AG08395 (cell line): ENCODE measurements at places on chromosomes 5 and 9.

- DNase-seq: no peak
Measured at GRCh38 chr5:98041661-98042060, 731.8 kb upstream of the RGMB start.

GRCh38 chr9:132638240-132638639 is 31.5 kb downstream of the DDX31 start:
- DNase-seq: no peak

DNA sequence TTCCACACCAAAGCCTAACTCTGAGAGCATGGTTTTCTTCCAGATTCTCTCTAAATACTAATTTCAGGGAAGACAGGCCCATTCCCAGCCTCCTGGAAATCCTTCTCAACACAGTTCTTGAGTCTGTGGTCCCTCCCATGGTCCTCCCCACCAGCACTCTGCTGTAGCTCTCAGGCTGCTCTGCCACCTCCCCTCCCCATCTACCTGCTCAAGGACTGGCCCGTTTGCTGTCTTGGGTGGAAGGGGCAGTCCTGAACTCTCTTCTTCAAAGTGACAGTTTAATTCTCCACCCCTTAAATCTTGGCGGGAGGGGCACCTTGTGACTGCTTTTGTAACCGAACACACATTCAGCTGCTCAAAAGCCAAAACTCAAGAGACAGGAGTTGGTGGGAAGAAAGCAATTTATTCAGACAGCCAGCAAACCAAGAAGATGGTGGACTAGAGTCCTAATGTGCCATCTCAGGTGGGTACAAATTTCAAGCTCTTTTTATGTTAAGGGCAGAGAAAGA is 7.6 kb upstream of the LCN15 start:
- DNase-seq: no peak

GRCh38 chr5:39207345-39208045 is 11.9 kb downstream of the FYB1 start:
- no peak for DNase-seq

- no peak for DNase-seq
Measured at GRCh38 chr9:131969469-131969989, 110.1 kb downstream of the MED27 start.

DNA sequence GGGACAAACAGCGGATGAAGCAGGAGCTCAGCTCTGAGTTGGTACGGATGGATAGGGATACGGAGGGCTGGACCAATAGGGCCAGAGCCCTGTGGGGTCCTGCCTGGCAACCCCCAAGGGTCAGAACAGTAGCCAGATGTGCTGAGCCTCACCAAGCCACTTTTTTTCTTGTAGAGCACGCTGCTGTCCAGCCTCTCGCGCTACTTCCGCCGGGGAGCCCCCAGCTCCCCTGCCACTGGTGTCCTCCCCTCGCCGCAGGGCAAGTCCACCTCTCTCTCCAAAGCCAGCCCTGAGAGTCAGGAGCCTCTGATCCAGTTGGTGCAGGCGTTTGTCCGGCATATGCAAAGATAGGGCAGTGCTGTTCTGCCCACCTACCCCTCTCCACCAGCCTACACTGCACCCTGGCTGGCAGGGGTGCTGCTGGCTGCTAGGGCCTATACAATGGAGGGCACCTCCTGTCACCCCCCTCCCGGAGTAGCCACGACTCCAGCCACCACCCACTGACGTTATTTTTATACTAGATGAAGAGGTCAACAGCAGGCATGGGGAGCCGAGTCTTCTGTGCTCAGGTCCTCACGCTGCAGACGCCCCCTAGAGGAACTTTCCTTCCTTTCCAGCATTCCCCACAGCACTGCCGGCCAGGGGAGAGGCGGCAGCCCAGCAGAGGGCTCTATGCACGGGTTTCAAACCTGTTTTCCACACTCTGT is 21.6 kb downstream of the SH3GLB2 start:
- DNase-seq: peak; percentile 90

- DNase-seq: no peak
Measured at GRCh38 chr5:3031733-3032378, 280.4 kb upstream of the IRX2 start.

- no peak for DNase-seq
Measured at GRCh38 chr9:132295181-132295580, 59.6 kb downstream of the SETX start.

GRCh38 chr9:5326893-5327548 is 12.7 kb downstream of the RLN1 start:
- no peak for DNase-seq

DNA sequence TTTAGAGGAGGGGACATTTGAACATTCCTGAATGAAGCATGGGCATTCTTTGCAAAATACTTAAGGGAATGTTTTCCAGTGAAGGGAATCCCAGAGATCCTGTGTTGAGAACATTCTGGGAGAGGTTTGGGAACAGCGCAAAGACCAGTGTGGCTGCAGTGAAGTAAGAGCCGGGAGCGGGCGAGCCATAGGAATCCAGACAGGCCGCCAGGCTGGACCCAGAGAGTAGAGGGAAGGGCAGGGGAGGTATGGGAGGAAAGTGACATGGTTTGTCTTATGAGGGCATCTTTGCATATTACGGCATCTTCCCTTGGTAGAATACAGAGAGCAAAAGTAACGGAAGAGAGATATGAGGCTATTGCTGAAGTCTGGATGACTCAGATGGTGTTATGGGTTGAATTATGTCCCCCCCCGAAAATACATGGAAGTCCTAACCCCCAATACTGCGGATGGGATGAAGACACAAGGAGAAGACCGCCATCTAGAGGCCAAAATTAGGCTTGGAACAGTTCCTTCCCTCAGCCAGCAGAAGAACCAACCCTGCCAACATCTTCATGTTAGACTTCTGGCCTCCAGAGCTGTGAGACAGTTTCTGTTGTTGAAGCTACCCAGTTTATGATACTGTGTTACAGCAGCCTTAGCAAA is 268.2 kb downstream of the MAST4 start:
- no peak for DNase-seq

- no peak for DNase-seq
Measured at GRCh38 chr9:100474082-100474923, 1.4 kb downstream of the TMEFF1 start.

GRCh38 chr9:17905366-17905765 is 326.5 kb downstream of the SH3GL2 start:
- DNase-seq: no peak

- no peak for DNase-seq
Measured at GRCh38 chr9:127778280-127779135, at the start of gene SH2D3C. Gene SH2D3C (minus strand): TSS chr9:127778666. CDS start chr9:127778627, 39 bp downstream.

DNA sequence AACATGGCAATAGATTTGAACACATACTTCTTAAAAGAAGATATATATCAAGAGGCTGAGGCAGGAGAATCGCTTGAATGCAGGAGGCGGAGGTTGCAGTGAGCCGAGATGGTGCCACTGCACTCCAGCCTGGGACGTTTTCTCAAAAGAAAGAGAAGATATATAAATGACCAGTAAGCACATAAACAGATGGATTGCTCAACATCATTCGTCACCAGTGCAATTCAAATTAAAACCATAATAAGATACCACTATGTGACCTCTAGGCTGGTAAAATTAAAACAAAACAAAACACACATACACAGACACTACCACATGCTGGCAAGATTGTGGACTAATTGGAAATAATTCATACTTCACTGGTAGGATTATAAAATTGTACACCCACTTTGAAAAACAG is 5.3 kb upstream of the TXN start:
- no peak for DNase-seq

DNA sequence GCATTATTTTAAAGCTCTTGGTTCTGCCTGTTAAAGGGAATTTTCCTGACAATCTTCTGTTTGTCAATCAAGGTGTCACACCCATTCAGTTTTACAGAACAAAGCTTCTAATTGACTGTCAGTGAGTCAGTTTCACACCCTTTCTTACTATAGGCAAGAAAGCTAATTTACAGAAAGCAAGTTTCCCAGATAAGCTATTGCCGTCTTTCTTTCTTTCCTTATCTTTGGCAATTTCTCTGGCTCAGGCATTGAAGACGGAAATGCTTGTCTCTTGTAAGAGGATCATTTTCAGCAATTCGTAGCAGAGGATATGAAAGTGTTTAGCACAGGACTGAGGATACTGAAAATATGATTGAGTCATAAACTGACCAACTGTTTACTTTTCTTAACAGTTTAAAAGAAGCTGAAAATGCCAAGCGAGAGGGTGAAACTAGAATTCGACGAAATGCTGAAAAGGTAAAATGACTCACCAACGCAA is 27.0 kb downstream of the SPINK5 start:
- DNase-seq: no peak

DNA sequence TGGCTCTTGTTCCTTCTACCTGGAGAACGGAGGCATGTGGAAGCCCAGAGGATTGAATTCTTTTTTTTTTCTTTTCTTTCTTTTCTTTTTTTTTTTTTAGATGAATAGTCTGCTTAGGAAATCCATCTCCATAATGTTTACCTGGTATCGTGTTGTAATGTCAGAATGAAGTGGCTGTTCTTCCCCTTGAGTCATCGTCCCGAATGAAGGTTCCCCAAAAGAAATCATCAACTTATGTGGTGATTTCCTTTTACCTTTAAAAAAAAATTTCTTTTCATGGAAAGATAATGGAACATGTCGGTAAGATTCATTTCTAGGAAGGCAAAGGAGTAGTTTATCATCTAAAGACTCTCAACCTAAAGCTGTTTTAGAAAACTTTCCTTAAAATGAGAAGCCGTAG is 59.7 kb downstream of the DOCK8 start:
- no peak for DNase-seq

DNA sequence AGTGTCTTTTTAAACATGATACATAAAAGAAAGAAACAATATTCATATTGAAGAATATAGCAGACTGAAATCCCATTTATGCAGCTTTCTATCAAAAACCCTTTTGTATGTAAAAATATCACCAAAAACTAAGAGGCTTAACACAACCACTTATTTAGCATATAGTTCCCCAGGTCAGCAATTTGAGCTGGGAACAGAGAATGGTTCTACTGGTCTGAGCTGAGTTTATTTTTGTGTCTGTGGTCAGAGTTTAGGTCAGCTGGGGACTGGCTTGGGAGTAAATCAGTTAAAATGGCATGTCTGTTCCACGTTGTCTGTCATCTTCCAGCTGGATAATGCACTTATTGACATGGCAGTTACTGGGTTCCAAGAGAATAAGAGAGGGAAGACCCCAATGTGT is 165.0 kb downstream of the TMEM232 start:
- no peak for DNase-seq

DNA sequence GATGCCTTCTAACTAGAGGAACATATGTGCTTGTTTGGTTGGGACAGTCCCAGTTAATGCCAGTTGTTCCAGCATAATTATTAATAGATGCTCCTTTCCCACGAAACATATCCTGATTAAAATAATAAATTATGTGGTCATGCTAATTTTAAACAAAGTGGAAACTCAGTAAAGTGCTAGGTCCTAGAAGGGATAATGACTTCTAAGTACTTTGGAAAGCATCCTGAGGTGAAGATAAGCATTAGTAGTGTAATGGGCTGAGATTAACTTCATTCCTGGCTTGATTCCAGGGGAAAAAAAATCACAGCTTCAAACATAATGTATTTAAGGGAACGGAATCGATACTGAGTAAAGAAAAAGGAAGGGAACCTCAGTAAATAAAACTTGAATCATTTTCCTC is 213.7 kb upstream of the SNX2 start:
- no peak for DNase-seq

GRCh38 chr5:160327818-160328217 is 15.5 kb upstream of the CCNJL start:
- DNase-seq: no peak

- DNase-seq: peak; percentile 30
Measured at GRCh38 chr9:124010665-124011321, 775 bp upstream of the LHX2 start.

- DNase-seq: no peak
Measured at GRCh38 chr9:87889065-87889881, 6.6 kb downstream of the SPATA31E1 start.

DNA sequence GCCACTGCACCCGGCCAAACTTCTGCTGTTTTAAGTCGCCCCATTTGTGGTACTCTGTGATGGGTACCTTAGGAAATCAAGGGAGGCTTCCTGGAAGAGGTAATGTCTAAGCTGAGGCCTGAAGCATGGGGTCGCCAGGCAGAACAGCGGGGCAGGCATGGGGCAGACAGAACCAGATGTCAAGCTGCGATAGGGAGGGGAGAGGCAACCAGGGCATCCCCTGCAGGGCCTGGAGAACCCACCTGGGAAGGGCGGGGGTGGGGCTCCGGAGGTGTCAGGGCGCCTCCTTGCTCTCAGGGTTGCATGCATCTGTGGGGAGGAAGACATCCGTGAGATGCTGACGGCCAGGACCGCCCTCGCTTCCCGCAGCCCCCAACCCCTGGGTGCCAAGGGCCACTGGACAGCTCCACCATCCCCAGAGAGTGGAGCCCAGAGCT is 2.8 kb downstream of the LCN15 start:
- no peak for DNase-seq

DNA sequence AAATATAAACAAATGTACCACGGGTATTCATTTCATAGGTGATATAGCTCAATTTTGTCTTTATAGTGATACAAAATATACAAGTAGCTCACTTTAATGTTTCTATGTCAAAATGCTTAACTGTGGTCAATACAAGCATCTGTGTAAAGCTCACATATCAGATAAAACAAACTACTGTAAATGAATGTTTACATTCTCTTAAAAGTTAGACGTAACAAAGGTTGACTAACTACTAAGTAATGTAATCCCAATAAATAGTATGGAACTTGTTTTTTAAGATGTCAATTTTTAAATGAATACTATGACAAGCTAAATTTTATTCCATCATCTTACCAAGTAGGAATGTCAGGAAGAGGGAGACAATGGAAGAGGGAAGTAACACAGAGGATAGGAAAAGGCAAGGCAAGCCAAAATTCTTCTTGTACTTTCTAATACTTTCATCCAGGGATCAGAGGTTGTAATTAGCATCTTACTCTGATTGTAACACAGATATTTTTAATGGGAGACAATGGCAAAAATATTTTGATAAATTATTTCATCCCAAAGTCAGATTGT is 105.5 kb downstream of the STRBP start:
- DNase-seq: no peak

DNA sequence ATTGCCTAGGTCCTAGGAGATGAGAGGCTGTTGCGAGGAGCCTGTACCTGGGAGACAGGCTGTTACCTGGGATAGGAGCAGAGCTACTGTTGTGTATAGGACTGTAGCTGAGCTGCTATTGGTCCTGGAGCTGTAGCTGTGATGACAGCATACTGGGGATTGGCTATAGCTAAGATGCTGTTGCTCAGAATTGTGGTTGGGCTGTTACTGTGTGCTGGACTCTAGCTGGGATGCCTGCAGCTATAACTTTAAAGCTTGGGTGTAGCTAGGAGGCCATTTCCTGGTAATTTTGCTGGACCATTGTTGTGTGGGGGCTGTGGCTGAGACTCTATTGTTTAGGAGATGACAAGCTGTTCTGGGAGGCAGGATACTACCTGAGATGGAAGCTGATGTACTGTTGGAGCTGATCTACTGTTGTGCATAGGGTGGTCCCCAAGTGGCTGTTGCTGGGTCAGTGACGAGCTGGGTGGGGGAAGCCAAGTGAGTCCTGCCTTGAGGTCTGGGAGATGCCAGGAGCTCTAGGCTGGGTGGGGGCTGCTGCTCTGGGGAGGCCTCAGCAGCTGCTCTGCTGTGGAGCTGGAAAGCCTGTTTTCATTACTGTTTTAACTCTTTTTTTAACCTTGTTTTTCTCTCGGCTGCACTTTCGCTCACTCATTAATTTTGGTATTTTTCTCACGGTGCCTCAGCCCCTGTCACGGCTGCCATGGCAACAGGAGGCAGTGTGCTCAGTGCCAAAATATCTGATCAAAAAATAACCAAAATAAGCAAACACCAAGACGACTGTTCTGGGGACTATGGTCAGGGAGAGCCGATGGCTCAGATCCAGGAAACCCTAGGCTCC is 3.0 kb upstream of the PCDH1 start:
- no peak for DNase-seq
